ENCODE measurements at places on chromosomes 7 and 10.

DNA sequence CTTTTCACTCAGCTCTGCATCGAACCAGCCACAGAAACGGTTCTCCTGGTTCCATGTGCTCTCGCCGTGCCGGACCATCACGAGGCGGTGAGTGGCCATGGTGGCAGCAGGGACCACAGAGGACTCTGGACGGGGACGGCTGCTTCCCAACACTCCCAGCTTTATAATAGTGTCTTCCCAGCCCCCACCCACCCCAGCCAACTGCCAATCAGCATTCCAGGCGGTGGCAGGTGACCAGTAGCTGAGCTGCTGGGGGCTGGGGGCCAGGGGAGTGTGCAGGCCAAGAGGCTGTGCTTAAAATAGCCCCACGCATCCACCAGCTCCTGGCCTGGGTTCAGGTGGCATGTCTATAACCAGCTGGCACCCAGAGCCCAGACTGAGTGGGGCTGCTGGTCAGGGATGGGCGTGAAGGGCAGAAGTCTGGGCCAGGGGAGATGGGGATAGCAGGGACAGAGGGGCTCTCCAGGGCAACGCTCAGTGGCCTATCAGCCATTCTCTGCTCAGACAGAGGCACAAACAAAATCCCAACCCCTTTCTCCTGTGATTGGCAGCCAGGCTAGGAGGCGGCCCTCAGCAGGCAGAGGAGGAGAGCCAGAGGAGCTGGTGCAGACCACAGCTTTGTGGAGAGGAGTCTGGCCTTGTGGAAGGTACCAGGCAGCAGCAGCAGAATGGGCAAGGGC, at the start of gene PGAM2:
TSS of gene PGAM2 (minus strand) at position 137 of the 680 bp plus-strand sequence. CDS start at position 99, 38 bp downstream.
- DNase-seq: no peak

DNA sequence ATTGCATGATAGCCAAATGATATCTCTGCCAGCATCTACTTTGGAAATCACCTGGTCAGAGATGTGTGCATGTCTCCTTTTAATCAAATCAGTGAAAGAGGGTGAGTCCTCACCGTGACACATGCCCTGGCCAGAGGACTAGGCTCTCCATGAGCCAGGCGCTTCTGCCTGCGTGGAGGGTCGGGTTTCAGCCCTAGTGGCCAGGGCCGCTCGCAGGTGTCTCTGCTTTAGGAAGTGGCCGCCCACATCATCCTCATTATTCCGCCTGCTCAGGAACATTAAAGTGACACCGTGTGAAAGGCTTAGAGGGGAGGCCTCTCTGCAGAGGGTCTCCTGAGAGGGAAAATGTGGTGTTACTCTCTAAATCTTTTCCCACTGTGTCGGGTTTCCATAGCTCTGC, 173.6 kb upstream of the PRKCQ start:
- DNase-seq: no peak

- DNase-seq: no peak
Measured at GRCh38 chr10:5517546-5517945, 7.2 kb upstream of the CALML3 start.

GRCh38 chr10:792083-792791, 102.8 kb upstream of the DIP2C start:
- DNase-seq: no peak

DNA sequence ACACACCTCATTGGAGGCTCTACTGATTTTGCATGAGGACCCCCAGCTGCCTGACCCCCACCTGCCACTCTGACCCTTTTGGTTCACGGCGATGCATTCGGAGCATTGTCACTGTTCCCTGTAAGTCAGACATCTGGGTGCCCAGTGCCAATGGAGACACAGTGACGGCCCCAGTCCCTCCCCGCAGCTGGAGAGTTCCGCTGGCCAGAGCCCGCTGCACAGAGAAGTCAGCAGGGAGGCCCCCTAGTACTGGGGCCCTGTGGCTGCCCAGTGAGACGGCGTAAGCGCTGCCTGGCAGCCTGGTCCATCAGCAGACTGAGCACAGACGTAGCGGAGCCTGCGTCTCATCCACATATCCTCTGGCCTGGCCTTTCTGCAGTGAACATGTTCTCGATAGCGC, 77.5 kb downstream of the NKX6-2 start:
- no peak for DNase-seq

DNA sequence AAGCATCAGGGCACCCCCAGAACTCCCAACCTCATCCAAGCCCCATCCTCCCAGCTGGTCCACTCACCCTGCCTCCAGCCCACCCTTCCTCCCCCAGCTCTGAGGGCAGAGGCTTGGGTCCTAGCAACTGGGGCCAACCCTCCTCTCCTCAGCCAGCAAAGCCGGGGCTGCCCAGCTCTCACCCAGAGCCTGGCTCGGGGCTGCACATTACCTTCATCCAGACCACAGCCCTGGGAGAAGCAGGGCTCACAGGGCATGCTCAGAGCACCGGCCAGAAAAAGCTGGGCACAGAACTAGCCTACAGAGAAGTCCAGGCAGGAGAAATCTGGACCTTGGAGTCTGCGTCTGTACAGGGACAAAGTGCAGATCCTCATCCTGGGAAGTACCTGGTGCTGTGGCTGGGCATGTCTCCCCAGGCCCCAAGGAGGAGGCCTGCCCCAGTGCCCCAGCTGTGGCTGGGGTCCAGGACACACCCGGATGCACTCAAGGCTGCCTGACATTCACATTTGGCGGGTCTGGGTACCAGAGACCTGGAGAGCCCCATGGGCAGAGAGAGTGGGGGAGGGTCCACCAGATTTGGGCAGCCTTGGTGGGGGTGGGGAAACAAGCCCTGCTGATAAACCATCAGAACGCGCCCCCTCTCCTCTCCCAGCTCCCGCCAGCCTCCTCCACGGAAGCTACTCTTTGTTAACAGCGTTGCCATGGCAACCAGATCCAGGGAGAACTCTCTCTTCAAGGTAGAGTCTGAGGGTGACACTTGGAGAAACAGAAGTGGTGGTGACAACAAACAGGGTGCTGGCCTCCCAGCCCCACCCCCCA, 5.1 kb downstream of the RASGEF1A start:
- DNase-seq: no peak

- DNase-seq: no peak
Measured at GRCh38 chr7:94042381-94042780, 38.2 kb upstream of the BET1 start.

DNA sequence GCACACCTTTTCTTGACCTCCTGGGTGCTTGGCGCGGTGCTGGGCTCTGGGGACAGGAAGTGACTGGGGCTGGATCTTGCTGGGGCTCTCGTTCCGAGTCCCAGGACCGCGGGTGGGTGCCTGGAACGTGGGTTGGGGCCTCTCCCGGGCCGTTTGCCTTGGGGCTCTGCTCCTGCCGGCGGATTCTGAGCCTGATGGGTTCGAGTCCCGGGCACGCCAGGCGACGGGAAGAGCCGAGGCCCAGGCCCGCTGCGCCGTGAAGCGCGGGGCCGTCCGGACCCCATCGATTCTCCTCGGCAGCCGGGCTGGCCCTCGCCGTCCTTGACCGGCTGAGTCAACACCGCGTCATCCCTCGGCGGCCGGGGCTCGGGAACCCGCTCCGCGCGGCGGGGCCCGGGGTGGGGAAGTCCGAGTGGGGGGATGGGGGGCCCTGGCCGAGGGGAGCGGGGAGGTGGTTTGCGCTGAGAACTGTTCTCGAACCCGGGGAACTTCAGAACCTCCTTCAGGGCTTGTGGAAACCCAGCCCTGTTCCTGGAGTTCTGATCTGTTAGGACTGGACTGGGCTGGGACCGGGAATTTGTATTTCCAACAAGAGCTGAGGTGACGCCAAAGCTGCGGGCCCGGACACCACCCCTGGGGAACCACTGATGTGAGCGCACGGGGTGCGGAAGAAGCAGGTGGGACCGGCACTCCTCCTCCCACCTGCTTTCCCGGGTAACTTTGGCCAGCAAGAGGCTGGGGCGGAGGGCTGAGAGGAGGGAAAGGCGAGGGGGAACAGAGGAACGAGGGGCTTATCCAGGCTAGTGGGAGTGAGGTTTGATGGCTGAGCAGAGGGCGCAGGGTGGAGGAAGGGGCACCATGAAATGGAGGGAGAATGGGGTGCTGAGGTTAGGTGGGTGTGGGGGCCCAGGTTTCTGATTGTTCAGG, 6.2 kb downstream of the HHEX start:
- no peak for DNase-seq

- DNase-seq: no peak
Measured at GRCh38 chr7:128938544-128939074, 882 bp downstream of the IRF5 start.

DNA sequence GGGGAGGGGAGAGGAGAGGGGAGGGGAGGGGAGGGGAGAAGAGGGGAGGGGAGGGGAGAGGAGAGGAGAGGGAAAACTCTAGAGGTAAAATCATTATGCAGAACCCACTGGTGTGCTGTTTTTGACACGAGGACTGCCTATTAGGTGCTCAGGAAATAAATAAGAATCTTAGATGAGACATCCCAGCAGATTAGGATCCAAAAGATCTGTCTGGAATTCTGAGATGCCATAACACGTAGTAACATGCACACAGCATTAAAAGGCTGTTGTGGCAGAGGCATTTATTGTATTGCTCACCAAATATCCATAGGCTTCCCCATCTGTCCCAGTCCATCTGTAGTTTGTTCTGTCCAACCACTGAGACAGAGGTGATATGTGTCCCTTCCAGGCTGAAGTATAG, 40.8 kb upstream of the KMT2E start:
- DNase-seq: no peak

Measured in left renal pelvis (tissue), 4 donors.